Stimulated activated CD8-positive, alpha-beta memory T cell treated with anti-CD3 and anti-CD28 coated beads, Interleukin-15, amount 100 ng/mL, for 1 hour (primary cell): ENCODE measurements at places on chromosomes 12 and 14.

DNA sequence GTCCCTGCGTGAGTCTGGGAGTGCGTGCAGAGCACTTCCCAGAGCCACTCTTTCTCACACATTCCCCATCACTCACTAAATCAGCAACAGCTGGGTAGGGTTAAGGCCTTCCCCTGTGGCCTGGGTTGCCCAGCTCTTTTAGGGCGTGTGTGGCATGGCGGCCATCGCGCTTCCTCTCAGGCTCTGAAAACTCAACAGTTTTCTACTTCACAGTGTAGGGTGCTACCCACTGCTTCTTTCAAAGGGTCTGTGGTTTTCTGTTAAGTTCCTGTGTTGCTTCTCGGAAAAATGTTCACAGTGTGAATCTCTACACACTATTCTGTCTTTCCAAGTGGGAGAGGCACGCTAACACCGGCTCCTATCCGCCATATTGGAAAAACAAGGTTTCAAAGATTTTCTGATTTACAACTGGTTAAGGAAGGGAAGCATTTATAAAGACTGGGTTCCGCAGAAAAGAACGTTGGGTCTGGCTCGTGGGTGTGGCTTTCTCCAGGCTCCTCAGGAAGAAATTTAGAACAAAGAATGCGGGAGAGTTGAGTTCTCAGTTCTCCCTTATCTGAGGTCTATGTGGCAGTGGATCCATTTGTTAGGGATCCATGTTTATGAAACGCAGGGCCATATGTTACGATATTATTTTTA is 34.9 kb upstream of the AEBP2 start:
- DNase-seq, result no peak

DNA sequence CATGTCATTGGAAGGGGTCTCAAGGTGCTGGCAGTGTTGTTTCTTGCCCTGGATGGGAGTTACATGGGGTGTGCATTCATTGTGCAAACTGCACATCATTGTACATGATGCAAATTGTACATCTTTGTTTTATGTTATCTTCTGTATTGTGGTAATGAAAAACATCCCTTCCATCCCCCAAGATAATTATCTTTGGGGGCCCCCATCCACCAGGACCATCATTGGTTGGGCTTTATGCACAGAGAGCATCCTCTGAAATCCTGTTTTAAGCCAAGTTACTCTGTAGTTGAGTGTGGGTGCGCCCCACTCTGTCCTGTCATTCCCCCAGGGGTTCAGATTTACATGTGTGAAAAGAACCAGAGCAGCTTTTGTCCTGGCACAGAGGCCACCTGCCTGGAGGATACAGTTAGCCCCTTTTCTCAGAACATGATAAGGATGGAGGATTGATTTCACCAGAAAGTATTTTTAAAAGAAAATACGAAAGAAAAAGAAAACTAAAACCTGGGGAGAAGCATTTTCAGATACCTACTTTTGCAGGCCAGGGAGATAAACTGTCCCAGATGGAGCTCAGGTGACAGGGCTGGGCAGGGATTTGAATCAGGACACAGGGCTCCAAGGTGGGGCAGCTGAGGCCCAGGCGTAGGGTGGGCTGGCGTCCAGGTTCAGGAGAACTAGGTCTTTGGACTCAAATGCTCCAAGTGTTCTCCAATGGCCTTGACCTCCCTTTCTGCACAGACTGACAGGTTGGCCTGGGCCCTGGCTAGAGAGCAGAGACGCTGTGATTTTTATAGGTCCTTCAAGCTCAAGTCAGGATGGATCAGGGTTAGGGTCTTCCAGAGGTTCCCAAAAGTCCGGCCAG is 17.2 kb downstream of the WSCD2 start:
- no peak for DNase-seq

- no peak for DNase-seq
These were observed 197.0 kb downstream of the DAD1 start for GRCh38 chr14:22391908-22392565.

DNA sequence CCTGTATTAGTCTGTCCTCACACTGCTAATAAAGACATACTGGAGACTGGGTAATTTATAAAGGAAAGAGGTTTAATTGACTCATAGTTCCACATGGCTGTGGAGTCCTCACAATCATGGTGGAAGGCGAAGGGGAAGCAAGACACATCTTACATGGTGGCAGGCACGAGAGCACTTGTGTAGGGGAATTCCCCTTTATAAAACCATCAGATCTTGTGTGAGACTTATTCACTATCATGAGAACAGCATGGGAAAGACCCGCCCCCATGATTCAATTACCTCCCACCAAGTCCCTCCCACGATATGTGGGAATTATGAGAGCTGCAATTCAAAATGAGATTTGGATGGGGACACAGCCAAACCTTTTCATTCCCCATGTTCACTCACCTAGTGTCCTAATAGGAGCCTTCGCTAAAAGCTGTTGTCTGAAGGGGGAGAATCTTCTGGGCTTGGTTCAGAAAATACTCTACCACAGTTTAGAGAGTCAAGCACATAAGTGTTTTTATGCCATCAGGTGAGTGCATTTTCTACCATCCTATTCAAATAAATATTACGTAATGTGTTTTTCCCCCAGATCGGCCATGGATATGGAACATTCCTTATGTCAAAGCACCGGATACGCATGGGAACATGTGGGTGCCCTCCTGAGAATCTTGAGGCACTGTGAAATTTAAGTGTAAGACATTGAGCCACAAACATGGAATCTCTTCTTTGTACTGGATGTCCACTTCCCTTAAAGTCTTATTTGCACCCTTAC is 19.1 kb upstream of the KCNK13 start:
- no peak for DNase-seq

DNA sequence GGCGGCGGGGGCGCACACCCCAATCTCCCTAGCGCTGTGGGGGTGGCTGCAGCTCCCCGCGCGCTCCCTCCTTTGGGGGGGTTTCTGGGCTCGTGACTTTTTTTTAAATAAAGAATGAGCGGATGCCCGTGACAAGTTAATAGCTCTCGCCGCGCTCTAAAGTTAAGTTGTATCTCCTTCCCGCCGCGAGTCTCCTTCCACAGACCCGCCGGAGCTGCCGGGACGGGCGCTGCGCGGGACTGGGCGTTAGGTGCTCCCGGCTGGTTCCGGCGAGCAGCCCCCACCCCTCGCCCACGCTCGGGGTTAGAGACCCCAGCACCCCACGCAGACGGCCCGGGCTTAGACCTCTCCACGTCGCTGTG is 82.6 kb upstream of the HMGA2 start:
- DNase-seq, result no peak

- DNase-seq, result no peak
These were observed 2.2 kb downstream of the IRF2BPL start for GRCh38 chr14:77026166-77026929.

DNA sequence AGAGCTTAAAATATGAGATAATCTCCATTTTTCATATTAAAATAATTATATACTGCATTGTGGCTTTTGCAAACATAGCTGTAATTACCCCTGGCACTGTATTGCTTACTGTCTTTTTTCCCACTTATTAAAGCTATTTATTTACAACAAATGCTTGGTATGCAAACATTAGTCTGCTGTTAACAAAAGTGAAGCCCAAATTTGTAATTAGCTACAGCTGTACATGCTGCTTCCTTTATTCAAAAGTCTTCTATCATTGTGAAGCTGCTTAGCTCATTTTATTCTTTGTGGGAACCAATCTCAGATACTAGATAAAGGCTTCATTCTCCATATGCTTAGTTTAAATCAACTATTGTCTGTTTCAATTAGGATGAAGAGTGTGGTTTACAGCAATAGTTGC is 425.8 kb upstream of the FOXG1 start:
- no peak for DNase-seq

DNA sequence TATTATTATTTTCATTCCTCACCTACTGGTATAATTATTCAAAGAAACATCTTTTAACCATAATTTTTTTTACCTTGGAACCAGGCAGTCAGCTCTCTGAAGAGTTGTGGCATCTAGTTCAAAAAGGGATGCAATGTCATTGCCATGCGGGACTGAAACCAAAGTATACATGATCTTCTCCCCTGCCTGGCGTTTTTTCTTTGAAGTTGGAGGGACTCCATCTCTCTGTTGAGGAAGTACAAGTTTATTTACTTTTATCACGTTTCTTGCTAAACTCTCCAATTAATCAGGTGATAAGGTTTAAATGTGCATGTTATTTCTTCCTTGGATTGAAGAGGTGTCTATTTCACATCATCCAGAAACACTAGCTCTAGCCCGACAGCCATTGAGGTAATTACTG is 146.6 kb downstream of the ITPR2 start:
- no peak for DNase-seq

DNA sequence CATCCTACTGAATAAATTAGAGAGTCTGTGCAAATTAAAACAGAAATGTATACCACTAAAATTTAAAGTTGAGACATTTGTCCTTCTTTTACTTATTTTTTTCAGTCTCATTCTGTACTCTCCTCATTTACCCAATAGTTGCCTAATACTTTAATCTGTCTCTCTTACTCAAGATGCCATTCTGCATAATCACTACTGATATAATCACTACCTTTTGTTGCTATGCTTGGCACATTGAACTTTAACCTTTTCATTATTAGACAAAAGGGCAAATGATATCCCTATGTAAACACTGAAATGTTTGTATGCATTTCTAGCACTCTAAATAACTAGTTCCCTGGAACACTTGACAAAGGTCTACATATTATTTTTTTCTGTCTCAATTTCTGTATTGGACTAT is 1108.3 kb upstream of the FLRT2 start:
- DNase-seq, result no peak

GRCh38 chr14:95226801-95227200 is 69.5 kb upstream of the DICER1 start:
- DNase-seq, result no peak

GRCh38 chr12:14928931-14929330 is 9.4 kb downstream of the ERP27 start:
- no peak for DNase-seq

GRCh38 chr14:52078721-52079120 is 9.9 kb upstream of the NID2 start:
- DNase-seq, result no peak

DNA sequence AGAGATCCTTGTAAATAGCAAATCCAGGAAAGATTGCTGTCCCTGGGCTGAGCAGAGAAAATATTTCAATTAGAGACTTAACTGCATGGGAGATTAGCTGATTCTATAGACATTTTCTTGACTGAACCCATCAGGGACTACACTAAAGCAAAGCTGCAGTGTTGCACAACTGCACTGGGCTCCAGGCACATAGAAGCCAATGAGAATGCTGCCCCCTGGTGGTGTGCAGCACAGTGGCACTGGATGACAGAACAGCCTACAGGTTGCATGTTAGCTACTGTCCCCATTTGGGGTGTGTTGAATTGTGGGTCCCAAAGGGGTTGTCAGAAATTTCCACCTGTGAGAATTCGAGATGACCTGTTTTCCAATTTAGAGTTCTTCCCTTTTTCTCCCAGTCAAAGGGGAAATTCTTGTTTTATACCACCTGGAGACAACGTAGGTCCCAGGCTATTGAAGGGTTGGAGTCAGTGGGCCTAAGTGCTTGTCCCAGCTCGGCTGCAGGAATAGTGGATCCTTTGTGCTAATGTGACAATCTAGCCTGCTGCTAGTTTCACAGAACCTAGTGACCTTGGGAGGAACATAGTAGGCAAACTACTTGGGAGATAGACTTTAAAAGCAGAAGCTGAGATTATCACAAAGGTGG is 114.7 kb downstream of the SLC8A3 start:
- no peak for DNase-seq

DNA sequence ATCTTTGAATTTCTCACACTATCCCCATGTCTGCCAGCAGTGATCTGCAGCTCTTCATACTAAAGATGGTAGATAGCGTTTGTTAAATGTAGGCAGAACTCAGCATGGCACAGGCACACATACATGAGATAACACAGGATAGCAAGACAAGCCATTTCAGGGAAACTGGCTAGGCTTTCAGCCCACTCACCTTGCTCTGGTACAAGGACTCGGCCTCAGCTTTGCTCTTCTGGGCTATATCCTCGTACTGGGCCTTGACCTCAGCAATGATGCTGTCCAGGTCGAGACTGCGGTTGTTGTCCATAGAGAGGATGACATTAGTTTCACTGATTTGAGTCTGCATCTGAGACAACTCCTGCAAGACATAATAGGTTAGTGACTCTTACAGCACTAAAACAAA is 3.1 kb downstream of the KRT1 start:
- DNase-seq, result no peak

DNA sequence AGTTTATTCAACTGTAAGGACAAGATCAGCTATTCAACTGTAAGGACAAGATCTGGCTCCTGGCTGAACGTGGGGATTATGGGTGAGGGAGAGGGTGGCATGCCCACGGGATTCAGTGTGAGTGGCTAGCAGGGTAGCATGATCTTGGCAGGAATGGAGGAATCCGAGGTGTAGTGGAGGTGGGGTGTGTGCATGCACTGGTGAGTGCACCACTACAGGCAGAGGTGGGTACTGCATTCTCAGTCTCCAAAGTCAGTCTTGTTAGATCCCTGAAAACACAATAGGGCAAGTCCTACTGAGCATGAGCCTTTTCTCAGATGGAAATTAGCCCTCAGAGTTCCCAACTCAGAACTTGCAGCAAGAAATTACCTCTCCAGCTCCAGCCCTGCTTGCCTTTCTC is 32.2 kb upstream of the DCD start:
- DNase-seq, result no peak
